ENCODE measurements at places on chromosomes 11 and 22.

- DNase-seq = no peak
These were observed 26.3 kb downstream of the PRDM10 start for GRCh38 chr11:129976328-129976727.

GRCh38 chr11:64591257-64592233 lies 525 bp downstream of the SLC22A12 start:
- no peak for DNase-seq

GRCh38 chr11:113521737-113522517 lies 46.7 kb upstream of the DRD2 start:
- no peak for DNase-seq

GRCh38 chr22:17836992-17837742 lies 62.9 kb upstream of the BID start:
- DNase-seq = no peak

DNA sequence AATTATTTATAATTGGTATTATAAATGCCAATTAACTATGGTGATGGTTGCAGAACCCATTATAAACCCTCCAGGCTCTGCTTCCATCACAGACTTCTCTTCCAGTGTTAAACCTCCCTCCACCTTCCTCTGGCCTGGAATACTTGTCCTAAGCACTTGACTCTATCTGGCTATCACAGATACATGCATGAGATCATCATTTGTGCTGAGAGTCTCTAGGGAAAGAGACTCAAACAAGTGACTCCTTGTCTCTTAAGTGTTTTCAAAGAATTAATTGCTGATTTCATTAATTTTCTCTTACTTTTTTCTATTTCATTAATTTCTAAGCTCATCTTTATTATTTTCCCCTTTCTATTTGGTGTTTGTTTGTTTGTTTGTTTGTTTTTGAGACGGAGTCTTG lies 29.1 kb downstream of the RTL6 start:
- peak; percentile 56 for DNase-seq

DNA sequence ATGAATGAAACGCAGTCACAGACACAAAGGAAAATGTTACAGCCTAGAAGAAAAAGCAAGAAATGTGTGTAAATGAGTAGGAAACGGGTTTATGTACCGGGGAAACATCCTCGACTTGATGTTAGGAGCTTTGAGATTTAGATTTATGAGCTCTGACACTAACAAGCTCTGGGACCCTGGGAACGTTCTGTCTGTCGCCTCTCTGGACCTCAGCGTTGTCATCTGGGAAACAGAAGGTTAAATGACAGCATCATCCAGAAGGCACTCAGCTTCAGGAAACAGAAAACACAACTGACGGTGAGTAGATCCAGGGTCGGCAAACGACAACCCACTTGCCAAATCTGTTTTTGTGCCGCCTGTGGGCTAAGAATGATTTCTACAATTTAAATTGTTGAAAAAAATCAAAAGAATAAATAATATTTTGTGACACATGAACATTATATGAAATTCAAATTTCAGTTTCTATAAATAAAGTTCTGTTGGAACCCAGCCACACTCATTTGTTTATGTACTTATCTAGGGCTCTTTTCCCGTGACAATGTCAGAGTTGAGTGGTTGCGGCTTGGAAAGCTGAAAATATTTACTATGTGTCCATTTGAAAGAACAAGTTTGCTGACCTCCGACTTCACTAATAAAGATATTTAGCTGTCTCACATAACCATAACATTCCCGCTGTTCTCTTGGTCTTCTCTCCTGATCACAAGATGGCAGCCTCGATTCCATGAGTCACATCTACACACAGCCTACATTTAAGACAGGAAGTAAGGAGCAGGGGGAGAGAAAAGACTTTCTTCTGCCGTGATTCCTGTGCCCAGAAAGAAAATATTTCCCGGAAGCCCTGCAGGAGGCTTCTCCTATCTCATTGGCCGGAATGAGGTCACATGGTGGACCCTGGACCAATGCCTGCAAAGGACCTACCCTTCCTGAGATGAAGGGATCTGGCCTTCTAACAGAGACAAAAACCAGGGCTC lies 47.1 kb upstream of the SYT13 start:
- peak; percentile 88 for DNase-seq

DNA sequence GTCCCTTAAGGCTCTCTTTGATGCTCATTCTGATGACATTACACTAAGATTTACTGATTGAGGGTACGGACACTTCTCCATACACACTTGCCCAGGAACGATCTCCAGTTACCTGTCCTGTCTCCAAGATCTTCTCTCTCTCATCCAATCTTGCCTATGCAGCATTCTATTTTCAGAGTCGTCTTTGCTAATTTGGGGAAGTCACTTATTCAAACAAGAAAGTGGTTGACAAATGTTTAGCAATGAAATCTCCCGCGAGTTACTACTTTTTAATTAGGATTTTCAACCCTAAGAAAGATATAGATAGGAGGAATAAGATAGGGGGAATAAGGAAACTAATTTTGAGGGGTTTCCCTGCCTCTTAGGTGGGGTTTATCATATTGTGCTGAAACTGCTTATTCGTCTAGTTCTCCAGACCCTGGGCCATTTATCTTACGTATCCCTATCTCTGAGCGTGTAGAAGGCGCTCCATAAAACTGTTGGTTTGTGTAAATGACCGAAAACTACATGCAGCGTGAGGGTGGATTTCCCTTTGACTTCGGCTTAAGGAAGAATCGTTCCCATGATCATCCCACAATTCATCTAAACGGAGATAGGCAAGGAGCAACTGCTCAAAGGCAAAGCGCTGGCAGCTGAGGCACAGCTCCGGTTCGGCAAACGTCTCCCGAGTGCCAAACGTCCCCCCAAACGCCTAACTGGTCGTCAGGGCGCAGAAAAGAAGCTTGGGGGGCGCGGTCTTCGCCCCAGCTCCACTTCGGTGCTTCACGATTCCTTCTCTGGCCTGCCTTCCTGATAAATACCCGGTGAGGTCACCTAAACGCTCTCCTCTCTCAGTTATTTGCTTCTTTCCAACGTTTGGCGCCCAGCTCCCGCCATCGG lies 804 bp downstream of the APIP start:
- no peak for DNase-seq
